ENCODE measurements at places on chromosomes 11 and 22. TPM values are rescaled to one million over a fixed set of nuclear protein-coding genes. Genes with fewer than 3 reads are reported as not detected.

TOP3B gene
- 12.1 TPM for total RNA-seq

GRCh38 chr11:64114231-64114630, 51.7 kb downstream of the MACROD1 start:
- DNase-seq, result no peak

- DNase-seq, result no peak
Observed at GRCh38 chr11:44873537-44873936, 77.1 kb downstream of the TP53I11 start.

GRCh38 chr11:68214173-68215086, 1.3 kb upstream of the KMT5B start:
- DNase-seq, result no peak

FGF19 gene
- not detected for total RNA-seq

- DNase-seq, result no peak
Observed at GRCh38 chr11:74138572-74138971, 32.2 kb downstream of the C2CD3 start.

SLC25A22 gene
- 3.8 TPM for total RNA-seq

DNA sequence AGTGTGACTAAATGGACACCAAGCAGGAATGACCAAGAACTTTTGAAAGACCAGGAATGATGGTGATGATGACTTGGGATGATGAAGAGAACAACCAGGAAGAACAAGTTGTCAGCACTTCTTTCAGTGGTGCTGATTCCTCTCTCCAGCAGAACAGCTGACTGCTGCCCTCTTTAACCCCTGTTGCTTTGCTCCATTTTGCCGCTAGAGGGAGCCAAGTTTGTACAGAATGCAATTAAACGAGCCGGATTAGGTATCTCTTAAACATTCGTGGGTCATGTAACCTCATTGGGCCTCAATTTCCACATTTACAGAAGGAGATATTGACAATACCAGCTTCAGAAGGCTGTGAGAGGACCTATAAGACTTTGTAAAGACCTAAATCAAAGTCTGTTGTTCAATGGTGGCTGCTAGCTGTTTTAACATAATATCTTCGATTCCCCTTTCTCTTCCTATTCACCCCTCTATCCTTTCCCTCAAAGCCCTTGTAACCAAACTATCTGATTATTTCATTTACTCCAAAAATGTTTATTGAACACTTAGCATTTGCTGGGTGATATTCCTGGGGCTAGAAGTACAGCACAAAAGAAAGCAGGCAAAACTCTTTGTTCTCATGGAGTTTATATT, 1.9 kb downstream of the OR4S1 start:
- DNase-seq, result no peak
